ENCODE measurements at places on chromosomes 4 and X. TPM values are rescaled to one million over a fixed set of nuclear protein-coding genes. Genes with fewer than 3 reads are reported as not detected.

DNA sequence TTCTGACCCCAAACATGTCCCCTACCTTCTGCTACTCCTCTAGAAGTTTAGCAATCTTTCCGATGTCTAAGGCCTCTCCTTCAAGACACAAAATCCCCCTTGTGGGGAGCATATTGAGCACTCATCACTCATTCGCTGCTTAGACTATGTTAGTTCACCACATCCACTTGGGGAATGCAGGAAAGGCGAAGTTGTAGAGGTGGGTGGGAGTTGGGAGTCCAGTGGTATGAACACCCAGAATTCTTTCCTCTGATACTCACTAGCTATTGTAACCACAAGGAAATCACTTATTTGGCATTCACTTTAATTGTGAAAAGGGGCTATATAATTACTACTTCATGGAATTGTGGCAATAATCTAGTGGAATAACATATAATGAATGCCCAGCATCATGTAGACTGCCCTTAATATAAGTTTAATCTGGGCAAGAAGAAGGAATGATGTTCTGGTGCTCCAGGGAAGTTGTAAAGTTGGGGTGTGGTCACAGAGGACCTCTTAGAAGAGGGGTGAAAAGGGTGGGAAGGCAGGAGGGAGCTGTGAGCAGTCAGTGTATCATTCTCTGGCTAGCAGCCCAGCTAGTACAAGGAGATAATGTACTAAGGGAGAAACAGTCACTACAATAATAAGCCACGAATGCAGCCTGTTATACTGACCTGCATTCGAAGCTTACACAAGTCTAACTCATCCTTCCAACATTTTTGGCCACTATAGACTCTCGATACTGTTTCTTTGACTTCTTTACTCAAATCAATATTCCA, 468.2 kb upstream of the DIPK2B start:
- no peak for DNase-seq

Gene F8
- total RNA-seq, result 22.3 TPM

Gene HSD17B13
- 0.09 TPM for total RNA-seq

Gene FHDC1
- total RNA-seq, result 33.0 TPM

DNA sequence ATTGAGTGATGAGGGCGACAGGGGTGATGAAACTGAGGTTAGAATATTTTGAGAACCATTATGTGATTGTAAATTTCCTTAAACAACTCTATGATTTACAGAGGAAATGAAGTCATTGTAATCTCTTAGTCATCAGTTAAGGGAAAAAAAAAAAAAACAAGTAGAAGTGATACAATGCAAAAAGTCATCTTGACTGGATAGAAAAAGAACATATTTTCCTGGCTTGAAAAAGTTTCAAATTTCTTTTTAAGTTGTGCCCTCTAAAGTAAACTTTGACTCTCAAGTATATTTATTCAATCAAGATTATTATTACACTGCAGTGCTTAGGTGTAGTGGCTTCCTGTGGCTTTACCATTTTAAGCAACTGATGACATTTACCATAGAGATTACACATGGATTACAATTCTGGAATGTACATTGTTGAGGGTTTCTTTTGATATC, 40.6 kb downstream of the GABRB1 start:
- DNase-seq, result no peak

Gene OR13H1
- total RNA-seq, result not detected

DNA sequence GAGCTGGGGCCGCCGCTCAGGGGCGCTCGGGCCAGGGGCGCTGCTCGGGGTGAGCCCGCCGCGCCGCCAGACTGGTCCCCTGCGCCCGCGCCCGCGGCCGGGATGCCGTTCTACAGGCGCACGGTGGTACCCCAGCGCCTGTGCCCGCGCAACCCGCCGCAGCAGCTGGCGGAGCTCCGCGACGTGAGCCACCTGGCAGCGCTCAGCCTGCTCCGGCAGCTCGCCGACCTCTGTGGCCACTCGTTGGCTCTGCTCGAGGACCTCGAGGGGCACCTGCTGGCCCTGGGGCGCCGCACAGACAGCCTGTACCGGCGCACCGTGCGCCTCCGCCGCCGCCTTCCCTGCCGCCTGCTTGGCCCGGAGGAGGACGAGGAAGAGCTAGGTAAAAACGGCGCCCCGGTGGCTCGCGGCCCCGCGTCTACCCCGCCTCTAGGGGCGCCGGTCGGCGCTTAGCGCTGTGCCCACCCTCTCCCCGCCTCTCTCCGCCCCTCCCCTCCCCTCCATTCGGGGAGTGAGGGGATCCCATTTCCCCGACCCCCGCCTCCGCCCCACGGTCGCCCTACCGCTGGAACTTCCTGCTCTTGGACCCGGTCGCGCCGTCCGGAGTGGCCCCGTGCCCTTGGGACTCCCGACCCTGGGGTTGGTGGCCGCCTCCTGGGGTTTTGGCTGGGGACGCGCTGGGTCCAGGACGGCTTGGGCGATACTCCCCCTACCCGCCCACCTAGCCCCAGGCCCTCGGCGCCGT, 513 bp downstream of the NHSL2 start:
- no peak for DNase-seq

- no peak for DNase-seq
These were observed 95.4 kb upstream of the USP38 start for GRCh38 chr4:143089291-143089690.

GRCh38 chr4:167424341-167425256, 190.3 kb upstream of the SPOCK3 start:
- no peak for DNase-seq

Gene FAM9B
- total RNA-seq, result not detected

GRCh38 chr4:124903995-124904722, 191.6 kb upstream of the ANKRD50 start:
- no peak for DNase-seq

- DNase-seq, result no peak
These were observed 895.1 kb downstream of the PCDH18 start for GRCh38 chr4:136637071-136637777.

Gene EGF
- not detected for total RNA-seq

Gene ARX
- not detected for total RNA-seq

- no peak for DNase-seq
These were observed 139.1 kb downstream of the KDR start for GRCh38 chr4:54986095-54986846.

- DNase-seq, result no peak
These were observed 83.0 kb upstream of the ALG13 start for GRCh38 chrX:111597967-111598366.

Gene CNKSR2
- 2.1 TPM for total RNA-seq

Gene GC
- 2,843 TPM for total RNA-seq

GRCh38 chrX:65601530-65602220, 65.8 kb upstream of the MSN start:
- no peak for DNase-seq

Gene DDX53
- not detected for total RNA-seq

- DNase-seq, result no peak
These were observed 105.2 kb upstream of the FGF16 start for GRCh38 chrX:77342004-77342403.

- no peak for DNase-seq
These were observed 45.5 kb upstream of the PRKG2 start for GRCh38 chr4:81260443-81261101.

Gene MYOZ2
- total RNA-seq, result 0.08 TPM

DNA sequence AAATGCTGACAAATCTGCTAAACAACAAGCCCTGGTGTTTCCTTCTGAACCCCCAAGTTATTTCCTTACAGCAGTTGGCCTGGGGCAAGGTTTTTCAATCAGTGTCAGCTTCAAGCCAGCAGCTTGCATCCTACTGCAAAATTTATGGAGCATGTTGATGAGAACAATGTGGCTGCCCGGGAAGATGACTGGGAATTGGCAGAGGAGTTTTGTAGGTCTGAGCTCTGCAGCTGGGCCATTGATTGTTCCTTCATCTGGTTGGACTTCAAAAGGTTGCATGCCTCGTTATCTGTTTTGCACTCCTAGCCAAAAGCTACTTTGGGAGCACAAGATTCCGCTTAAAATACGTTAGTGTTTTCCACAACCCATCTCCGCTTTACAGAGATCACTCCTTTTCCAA, 1030.3 kb upstream of the LCORL start:
- no peak for DNase-seq

DNA sequence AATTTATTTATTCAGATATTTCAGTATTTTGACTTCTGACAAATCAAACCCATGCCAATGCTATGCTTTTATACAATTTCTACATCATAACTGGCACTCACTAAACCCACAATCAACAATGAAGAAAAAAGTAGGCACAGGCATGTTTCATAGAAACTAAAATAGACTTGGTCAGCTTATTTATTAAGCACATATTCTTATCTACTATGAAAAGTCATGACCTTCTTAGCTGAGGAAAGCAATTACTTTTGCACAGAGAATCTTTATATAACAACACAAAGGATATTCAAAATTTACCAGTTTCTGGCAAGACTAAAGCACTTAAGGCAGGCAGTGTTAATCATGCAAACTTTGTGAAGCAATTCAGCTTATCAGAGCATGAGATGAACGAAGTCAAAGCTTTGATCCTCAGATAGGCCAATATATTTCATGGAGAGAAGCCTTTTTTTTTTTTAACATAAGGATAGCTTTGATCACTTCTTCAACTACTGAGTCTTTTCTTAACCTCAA, 490.6 kb downstream of the INPP4B start:
- no peak for DNase-seq

DNA sequence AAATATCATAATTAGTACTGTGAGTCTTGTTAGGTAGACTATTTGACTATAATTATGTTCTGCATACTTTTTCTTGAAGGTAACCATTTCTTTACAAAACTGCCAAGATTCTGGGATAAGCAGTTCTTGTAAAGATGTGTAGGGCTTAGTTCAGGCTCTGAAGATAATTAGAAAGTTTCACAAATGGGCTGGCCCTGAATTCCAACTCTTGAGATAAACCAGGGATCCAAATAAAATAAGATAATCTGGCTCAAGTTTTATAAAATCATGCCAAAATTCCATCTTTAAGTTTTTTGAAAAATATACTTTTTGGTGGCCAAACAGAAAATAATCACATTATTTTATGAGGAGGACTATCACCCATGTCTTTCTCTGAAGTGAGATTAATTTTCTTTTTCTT, 35.5 kb upstream of the GLRB start:
- DNase-seq, result no peak

DNA sequence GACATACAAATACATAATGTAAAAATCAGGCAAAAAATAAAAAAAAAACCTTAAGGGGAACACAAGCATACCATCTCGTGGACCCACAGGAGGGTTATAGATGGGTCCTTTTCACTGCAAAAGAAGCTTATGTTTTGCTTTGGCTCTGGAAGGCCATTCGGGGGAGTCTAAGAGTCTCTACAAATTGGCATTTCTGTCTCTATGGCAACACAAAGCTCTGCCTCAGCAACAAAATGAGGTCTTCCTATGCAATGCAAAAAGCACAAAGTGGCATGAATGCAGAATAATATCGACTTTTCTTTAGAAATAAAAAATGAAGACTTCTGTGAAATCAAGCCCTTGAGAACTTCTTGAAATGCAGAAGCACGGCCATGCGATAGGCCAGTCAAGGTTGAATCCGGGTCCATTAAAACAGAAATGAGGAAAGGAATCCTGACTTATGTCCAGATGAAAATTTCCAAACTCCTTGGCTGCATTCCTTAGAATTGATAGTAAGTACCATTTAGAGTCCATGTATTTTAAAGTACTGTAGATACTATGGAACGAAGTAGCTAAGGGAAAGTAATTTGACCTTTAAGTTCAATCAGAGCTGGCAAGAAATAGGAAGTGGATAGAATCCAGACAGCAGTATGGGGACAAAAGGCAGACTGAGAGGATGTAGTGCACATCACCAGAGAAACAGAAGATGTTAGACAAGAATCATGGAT, 63.7 kb upstream of the PDLIM3 start:
- DNase-seq, result no peak

DNA sequence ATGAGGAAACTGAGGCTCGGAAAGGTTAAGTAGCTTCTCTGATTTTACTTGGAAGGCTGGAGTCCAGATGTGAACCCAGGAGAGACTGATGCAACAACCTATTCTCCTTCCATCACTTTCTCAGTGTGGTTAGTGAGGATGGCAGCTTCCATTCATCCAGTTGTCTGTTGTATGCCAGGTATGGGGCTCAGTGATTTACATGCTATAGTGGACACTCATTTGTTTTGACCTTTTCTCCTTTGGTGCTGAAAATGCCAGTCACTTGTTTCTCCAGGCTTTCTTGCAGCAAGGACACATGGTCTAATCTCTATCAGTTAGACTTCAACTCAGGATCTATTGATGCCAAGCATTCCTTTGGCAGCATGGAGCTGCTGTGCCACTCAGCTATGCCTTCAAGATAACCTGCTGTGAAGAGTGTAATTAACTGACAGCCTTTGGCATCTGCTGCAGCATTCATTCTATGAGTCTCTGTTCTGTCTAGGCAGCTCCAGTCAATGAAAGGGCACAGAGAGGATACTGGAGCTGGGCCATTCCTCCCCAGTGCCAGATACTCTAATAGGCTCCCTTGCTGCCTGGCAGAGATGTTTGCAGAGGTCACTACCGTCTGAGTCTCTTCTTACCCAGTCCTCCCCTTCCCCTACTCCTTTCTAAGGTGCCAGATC, 11.0 kb upstream of the CWH43 start:
- DNase-seq, result no peak

DNA sequence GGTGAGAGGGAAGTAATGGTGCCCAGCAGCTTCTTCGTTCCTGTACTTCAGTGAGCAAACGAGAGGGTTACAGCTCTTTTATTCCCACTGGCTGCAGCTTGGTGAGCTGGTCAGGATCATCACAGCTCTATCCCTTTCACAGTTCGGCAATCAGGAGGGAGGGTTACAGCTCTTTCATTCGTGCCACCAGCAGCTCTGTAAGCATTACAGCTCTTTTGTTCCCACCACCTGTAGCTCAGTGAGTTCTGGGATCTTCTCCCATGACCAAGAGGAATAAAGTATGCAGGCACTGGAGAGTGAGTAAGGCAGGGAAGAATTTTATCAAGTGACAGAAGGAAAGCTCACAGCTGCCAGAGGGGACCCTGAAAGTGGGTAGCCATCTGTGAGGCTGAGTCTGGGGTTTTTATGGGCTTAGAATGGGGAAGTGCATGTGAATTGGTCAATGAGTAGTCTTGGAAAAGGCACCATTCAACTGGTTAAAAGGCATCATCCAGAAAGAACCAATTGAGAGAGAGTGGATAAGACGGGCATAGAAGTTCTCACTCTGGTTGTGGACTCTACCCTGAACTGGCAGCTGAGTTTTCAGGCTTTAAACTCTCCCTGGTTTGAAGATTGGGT, 123.7 kb downstream of the COX18 start:
- DNase-seq, result no peak

Gene PAGE5
- total RNA-seq, result not detected

DNA sequence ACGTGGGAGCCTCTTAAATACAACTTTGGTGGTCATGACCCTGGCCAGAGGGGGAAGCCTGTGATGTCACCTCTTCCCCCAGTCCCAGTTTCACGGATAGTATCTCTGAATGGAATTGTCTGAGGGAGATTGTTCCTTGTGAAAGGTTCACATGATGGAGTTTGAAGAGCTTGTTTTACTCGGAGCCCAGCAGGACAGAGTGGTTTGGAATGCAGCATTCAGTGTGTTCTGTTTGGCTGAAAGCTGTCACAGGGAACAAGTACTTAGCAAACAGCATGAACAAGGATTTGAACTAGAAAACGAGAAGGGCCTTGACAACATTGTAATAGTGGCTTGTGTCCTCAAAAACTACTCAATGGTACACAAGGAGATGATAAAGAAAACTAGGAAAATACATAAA, 133.9 kb upstream of the CXorf66 start:
- DNase-seq, result no peak

Gene SULT1E1
- 63.0 TPM for total RNA-seq

Gene PIR
- 16.4 TPM for total RNA-seq

GRCh38 chrX:29662759-29663503, 552.4 kb upstream of the MAGEB2 start:
- DNase-seq, result no peak

Gene NRK
- 0.61 TPM for total RNA-seq

GRCh38 chr4:139908636-139909437, 243.2 kb downstream of the MGST2 start:
- DNase-seq, result no peak

Gene LUZP4
- not detected for total RNA-seq
